ENCODE measurements at places on chromosomes 6 and 20. TPM values are rescaled to one million over a fixed set of nuclear protein-coding genes. Genes with fewer than 3 reads are reported as not detected.

GRCh38 chr6:10465629-10466499 lies 51.0 kb upstream of the TFAP2A start:
- DNase-seq = no peak

DNA sequence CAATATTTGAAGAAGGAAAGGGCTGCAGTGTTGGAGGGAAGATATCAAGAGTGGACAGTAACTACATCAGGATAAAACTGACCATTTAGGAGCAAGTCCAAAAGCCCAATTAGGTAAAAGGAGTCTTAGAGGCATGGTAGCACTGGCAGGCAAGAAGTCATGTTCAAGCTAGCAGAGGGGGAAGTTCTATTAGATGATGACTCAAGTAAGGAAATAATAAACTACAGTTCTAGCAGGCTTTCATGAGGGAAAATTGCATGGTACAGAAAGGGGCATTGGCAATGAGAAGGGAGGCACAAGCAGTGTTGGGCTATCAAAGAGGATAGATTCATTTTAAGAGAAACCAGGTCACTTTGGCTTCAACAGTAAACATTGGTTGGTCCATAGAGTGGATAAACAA lies 156.1 kb upstream of the PTPRK start:
- DNase-seq = no peak

Gene SOX4
- total RNA-seq = 118 TPM

GRCh38 chr6:151498327-151498726 lies 4.5 kb downstream of the CCDC170 start:
- no peak for DNase-seq

All from osteocyte (in vitro differentiated cells).